ENCODE measurements at places on chromosomes 2 and 18.

GRCh38 chr2:190964170-190964795, 49.7 kb downstream of the STAT1 start:
- DNase-seq: no peak

DNA sequence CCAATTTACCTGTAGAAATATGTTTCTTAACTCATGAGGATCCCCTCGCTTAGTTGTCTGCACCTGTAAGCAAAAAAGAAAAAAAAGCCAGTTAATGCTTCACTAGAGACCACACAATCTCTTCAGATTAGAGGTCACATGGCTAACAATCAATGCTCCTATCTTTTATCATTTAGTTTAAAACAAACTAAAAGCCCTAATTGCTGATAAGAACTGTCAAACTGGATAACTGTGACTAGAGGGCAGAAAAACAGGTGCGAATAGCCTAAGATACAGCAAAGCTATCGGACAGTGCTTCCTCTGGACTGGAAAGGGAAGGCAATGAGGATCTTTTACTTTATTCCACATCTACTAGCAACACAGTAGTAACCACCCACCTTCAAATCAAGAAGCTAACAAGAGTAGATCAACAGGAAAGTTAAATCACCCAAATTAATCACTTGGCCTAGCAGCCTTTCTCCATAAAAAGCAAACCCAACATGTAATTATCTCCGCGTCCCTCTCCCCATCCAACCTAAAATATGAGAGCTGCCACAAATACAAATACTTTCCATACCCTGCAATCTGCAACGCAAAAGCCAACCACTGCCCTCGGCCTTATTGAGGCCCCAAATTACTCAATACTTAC, 734 bp downstream of the SLC25A12 start:
- DNase-seq: no peak

DNA sequence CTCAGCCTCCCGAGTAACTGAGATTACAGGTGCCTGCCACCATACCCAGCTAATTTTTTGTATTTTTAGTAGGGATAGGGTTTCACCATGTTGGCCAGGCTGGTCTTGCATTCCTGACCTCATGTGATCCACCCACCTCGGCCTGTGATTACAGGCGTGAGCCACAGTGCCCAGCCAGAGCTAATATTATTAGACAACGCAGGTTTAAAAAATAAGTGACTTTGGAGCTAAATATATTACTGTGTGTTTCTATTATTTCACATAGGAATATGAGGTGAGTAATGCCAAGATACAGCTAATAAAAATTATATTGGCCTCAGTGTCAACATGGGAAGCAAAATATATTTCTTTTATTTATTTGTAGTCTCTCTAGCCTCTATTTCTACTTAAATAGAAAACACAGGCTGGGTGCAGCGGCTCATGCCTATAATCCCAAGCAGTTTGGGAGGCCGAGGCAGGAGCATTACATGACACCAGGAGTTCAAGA, 120.2 kb downstream of the C2orf74 start:
- no peak for DNase-seq

DNA sequence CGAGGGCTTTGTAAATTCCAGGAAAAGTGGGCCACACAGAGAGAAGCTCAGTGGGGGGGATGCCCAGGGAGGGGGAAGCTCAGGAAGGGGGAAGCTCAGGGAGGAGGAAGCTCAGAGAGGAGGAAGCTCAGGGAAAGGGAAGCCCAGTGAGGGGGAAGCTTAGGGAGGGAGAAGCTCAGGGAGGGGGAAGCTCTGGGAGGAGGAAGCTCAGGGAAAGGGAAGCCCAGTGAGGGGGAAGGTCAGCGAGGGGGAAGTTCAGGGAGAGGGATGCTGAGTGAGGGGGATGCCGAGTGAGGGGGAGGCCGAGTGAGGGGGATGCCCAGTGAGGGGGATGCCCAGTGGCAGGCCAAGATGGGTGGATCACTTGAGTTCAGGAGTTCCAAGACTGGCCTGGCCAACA, 821 bp upstream of the CHRNG start:
- no peak for DNase-seq

DNA sequence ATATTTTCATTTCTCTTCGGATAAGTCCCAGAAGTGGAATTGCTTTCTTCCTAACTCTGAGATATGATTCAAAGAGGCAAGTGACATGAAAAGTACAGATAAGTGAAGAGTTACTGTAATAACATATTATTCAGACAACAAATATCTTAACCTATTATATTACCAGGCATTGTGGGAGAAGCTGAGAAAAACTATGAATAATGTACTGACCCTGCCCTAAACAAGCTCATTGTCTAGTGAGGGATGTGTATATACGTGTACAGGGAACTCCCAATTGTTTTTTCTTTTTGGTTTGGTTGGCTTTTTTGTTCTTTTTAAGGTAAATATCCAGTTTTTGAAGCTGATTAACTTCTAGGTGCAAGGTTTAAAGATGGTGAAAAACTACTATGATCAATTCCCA, 26.5 kb downstream of the NCKAP1 start:
- DNase-seq: no peak

DNA sequence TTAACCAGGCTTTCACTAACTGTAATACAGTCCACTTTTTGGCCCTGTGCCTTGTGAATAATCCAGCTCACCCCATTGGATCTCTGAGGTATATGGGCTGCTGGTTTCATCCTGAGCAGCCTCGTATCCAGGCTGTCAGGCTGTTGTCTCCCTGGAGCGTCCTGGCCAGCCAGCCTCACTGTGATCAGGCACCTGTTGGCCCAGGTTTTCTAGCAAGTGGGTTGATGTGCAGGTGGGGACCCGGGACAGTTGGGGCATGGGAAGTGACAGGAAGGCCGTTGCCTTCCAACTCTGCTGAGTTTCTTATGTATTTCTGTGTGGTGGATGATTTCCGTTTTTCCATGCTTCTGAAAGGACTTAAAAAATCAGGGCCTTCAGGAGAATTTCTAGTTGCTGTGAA, 132.4 kb downstream of the ACOXL start:
- no peak for DNase-seq

GRCh38 chr2:80147690-80148089, 156.9 kb downstream of the LRRTM1 start:
- DNase-seq: no peak

DNA sequence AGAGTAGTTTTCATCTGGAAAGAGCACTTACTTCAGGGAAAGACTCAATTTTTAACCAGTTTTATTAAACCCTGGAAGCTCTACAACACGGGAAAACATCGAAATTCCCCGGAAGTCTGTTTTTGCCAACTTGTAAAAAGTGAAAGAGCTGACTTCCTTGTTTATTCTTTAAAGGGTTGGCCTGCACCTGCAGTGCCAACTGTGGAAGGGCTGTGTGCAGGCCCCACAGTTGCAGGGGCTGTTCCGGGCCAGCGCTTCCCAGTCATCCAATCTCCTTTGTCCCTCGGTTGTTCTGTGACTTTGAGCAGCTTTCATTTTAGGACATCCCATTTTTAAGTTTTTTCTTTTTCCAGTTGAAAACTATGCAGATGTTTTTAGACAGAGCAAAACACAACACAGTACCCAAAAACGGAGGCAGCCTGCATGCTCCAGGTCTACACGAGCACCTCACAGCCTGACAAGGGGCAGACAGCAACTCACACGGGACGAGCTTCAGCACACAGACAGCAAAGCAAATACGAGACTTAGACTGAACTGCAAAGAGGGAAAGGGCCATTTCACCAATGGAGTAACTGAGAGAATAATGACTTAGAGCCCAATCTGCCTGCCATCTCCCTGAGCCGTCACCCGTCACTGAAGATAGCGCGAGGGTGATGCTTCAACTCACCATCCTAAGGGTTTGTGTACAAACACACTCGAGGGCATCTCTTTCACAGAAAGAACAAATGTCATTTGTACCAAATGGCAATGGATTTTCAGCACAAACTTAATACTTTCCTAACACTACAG, 70.6 kb downstream of the EMILIN2 start:
- DNase-seq: no peak

DNA sequence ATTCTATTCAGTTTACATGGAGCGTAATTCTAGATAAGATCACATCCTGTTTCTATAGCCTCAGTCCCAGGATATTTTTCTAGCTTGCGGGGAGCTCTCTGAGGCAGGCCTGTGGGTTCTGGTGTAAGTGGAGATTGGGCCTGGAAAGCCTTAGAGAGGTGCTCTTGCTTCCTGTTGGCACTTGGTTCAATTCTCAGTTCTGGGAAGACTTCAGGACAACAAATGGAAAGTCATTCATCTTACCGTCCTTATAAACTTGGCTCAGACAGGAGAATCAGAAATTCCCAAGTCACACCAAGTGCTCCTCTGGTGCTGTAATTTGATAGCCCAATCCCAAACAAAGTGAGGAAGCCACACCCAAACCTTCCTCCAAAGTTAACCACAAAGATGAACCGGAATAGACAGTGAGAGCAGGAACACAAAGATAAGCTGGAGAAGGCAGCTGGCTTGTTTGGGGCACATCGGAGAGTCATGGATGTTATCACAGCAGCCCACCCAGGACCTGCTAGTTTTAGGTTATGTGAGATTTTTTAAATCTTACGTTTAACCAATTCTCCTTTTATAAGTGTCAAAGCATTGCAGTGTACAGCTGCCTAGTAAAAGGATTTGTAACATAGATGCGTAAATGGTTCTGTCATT, 144.3 kb upstream of the MAP3K20 start:
- peak; percentile 36 for DNase-seq

DNA sequence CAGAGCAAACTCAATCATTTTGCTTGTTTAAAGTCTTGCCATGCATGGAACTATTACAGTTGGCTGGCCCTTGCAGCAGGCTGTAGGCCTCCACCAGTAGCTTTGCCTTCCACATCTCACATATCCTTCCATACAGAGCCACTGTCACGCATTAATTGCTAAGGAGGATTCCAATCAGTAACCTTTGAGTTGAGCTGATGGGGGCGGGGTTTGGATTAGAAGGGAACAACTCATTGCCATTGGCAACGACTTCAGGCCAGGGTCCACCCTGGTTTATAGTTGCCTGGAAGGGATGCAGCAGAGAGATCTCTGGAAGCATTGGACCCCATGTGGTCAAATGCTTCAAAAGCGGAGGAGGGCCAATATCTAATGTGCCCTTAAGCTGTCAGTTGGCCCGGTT, 63.3 kb upstream of the TTC39C start:
- no peak for DNase-seq

DNA sequence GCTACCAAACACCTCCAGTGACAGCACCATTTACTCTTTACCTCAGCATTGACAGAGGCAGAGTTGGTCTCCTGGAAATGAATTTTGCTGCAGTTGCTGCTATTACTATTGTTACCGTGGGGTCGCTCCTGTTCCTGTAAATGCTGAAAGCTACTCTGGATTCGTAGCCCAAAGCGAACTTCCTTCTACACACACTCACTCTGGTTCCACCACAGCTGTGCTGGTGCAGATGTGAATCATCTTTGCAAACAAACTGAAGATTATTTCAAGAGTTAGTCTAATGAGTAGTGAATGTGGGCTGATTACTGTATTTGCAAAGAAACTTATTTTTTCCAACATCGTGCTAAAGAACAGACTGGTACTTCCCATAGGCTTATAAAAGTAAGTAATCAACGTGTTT, 304.0 kb downstream of the LPIN1 start:
- no peak for DNase-seq

DNA sequence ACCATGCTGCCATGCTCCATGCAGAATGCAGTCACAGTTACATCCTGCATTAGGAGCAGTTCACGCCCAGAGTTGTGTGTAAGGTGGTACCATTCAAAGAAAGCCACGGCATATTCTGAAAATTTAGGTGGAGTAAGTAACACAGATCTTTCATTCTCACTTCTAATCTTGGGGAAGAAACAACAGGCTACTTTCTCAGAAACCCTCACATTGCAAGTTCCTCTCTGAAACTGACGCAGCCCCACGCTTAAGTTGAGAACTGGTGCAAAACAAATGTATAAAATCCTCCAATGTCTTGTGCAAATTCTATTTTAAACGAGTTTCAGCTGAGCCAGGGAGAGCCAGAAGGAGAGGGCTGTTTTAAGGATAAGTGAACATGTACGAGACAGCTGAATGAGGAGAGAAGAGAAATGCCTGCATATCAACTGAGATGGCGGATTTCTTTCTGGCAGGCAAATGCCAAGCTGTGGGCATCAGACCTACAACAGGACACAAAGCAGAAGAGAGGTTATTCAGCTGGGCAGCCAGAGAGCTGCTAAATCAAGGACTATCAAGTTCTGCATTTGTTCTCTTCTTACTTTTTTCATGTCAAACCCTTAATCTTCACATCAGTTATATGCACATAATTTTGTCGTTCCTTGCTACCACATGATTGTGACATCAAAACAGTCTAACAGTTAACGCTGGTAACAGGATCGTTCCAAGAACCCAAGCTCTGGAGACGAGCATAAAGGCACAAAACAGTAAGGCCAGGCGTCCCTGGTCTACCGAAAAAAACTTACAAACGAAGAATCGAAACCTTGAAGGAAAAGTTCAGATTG, 6.4 kb downstream of the ARL4C start:
- no peak for DNase-seq

GRCh38 chr2:28096421-28096820, 205.9 kb downstream of the BABAM2 start:
- no peak for DNase-seq

- DNase-seq: no peak
Measured at GRCh38 chr2:96318723-96319122, 6.4 kb upstream of the ITPRIPL1 start.

- DNase-seq: no peak
Measured at GRCh38 chr2:221817052-221817451, 244.9 kb upstream of the EPHA4 start.

GRCh38 chr2:216650626-216651257, 17.5 kb downstream of the IGFBP2 start:
- DNase-seq: no peak

DNA sequence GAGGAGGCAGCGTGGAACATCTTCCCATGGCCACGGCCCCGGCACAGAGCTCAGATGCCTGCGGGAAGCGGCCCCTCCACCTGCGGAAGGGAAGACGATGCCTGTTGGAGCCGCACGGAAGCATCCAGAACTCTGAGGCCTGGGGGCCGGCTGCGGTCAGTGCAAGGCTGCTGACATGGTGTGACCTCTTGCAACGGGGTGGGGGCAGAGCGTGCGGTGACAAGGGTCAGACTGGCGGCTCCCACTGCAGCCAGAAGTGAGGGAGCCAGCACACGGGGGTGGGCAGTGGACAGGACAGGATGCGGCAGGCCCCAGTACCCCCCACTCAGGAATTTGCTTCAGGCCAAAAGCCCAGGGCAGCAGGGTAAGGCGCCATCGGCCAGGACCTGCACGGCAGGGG, 48.8 kb downstream of the SLC66A2 start:
- DNase-seq: no peak

GRCh38 chr2:193350509-193350908, 1155.8 kb upstream of the TMEFF2 start:
- DNase-seq: no peak

DNA sequence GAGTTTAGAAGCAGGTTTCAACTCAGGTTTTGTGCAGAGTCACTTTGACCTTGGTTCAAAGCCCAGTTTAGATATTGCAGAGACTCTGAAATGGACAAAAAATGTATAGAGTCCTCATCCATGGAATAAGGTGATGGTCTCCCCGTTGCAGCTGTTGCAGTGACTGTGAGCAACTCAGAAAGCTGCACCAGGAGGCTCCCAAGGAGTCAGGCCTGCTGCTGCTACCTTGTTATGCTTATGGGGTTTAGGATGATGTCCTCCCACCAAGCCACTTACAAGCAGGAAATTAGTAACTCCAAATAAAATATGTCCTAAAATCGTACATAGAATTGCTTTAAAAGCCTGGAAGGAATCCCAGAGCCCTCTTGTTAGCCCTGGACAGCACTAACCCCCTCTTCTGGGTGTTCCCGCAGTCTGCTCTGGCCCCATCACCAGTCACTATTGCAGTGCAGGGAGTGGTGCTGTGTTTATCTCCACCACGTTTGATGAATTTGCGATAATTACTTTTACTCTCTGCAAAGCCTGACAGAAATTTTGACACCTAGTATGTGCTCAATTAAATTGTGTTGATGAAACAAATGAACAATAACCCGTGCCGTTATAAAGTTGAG, 189.0 kb downstream of the CNTNAP5 start:
- no peak for DNase-seq

- no peak for DNase-seq
Measured at GRCh38 chr18:35141077-35141476, 99.8 kb upstream of the ZNF397 start.
